ENCODE measurements at places on chromosomes 2 and 18.

GRCh38 chr18:54950221-54950620, 9.0 kb downstream of the CCDC68 start:
- DNase-seq, result no peak

- no peak for DNase-seq
These were observed 83.2 kb upstream of the FRZB start for GRCh38 chr2:182949572-182950189.

GRCh38 chr2:123640685-123641335, 384.3 kb upstream of the CNTNAP5 start:
- DNase-seq, result no peak

DNA sequence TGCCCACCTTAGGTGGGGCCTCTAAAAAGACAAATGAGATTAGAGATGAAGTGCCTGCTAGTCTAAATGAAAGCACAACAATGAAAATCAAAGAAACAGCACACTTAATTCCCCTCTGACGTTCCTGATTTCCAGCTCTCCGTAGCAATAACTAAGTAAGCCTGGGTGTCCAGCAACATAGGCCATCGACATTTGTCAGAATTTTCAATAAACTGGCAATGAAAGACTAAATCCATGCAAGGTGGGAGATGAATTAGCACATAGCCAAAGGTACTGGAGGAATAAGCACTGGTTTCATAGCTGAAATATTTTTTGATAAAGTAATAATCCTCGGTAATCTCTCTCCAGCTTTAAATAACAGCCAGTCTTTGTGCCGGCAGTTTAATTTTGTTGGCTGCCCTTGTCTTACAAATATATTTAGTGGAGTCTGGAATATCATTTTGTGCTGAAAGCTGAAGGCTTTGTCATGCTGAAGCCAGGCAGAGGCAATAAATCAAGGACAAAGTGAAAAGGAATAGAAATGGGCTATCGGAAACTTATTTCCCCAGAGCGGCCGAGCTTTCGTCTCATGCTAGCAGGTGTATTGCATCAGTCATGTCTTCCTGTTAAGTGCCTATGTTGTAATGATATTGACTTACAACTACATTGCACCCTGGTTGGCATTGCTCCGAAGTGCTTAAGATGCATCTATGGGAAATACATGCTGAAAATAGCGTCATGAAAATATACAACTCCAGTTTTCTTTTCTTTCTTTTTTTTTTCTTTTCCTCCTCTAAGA, 790.1 kb downstream of the CNTNAP5 start:
- no peak for DNase-seq

DNA sequence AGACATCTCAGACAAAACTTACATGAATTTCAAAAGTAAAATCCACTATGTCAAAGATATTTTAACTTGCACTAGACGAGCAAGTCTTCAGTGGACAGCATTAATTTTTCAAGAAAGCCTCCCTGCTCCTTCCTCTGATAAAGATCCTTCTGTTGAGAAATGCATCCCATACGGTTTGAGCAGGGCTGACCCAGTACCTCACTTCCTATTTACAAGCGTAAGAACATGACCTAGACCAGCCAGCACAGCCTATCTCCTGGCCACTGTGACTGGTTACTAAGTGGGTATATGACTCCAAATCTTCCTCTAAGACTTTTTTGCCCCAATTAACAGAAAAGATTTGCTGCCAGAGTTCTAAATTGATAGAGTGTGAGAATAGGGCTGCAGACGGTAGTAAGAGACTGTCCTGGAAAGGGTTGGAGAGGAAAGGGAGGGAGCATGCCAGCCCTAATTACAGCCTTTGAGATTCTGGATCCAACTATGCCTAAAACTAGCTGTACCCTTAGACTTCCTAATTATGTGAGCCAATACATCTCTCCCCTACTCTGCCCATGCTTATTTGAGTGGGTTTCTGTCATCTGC, 108.4 kb downstream of the PRELID3A start:
- no peak for DNase-seq
